H1 (cell line): ENCODE measurements at places on chromosomes 3 and 15.

DNA sequence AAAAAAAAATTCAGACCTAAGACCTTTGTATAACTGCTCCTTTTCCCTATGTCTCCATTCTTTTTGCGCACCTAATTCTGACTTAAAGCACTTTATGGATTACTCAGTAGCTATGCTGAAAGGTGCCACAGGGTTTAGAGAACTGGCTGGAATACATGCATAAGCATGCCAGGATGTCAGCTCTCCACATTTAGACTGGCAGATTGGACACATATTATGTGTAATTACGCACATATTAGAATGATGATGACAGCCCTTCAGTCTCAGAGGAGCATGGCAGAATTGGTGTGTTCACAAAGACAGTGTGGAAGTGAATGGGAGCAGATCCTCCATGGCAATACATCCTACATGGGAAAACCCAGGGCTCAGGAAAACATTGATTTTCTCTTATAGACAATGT is 108.1 kb upstream of the LSAMP start:
- no peak for DNase-seq

GRCh38 chr3:71718072-71718471 is 7.1 kb downstream of the EIF4E3 start:
- DNase-seq = no peak

- no peak for DNase-seq
Measured at GRCh38 chr3:47001731-47002170, 22.3 kb downstream of the NBEAL2 start.

DNA sequence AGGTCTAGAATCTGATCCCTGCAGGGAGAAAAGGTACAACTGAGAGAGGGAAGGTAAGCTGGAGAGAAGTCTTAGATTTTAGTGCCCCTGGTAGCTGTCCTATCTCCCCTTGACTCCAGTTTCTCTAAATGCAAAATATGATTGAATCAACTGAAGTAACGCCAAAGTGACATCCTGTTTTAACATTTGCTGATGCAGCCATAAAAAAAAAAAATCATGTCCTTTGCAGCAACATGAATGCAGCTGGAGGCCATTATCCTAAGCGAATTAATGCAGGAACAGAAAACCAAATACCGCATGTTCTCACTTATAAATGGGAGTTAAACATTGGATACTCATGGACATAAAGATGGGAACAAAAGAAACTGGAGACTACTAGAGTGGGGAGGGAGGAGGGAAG is 42.4 kb upstream of the LCTL start:
- DNase-seq = no peak

DNA sequence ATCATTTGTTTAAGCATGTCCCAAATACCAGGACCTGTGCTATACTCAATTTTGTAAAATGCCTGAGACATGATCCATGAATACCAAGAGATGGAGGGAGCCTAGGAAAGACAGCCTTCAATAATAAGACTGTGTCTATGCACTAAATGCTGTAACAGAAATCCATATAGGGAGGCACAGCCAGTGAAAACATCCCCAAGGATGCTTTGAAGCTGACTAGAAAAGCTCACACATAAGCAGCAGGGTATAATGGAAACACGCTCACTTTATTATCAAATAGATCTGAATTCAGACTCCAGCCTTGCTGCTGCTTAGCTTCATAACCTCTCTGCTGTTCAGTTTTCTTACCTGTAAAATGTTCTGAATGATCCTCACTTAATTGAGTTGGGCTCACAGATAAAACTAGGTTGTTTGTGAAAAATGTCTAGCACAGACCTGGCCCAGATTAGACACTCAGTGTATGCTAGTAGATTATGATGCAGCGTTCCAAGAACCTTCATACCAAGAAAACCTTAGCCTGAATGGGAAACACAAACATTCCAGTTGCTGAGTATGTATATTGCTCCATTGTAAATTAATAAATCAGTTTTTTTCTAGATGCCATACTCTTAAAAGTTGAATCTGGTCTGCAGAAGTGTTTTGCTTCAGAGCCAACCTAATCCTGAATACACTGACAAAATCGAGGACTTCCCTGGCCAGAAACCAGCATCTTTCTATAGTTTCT is 3.8 kb upstream of the LARP6 start:
- DNase-seq = no peak

DNA sequence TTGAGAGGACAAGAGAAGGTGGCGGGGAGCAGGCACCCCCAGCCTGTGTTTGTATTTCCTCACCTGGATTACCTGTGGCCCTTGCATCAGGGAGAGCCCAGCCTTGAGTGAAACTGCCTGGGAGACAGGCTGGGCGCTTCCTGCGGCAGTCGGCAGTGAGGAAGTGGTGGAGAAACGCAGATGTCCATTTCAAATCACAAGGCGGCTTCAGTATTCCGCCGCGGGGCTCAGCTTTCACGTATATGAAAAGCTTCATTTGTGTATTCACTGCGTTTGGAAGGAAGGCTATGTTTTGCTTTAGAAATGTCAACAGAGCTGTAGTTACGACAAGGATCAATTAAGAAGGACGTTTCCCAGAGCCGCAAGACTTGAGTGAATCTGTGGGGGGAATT is 167.4 kb upstream of the CTDSPL start:
- no peak for DNase-seq

DNA sequence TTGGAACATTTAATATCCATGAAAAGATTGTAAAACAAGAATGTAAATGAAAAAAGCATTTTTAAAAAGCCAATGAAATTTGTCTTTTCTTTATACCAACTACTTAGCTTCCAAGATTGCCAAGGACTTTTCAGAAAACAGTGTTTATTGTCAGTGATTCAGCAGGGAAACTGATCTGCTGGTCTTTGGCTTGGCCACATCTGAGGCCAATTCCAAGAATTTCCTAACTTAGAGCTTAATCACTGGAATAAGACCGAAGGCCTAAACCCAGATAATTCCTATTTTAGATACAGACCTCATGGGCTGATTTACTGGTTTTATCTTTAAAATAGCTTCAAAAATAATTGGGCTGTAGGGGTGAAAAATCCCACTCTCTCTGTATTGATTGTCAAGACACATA is 260.5 kb upstream of the RORA start:
- no peak for DNase-seq

DNA sequence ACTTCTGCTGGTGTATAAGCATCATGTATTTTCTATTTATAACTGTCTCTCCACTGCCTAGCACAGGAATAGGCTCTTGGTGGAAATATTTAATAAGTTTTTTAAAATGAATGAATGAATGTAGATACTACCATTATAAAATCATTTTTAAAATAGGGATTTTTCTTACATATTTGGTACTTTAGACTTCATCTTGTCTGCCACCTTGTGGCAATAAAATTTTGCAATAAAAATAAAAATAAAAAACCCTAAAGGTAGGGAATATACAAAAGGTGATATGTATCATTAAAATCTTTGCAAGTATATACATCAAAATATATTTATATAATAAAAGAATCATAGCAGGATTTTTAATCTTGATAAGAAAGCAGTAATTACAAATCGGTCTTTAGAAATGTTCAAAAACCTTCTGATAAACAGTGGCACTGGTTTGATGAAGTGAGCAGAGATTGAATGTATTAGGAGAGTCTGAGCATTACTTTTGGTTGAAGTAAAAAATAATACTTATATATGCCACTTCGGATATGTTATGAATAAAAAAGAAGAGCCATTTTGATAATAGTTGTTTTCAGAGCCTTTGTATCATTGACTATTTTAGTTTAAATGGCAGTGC is 95.2 kb downstream of the SPATA16 start:
- DNase-seq = no peak

- peak; percentile 63 for DNase-seq
Measured at GRCh38 chr3:156605686-156606605, 51.0 kb upstream of the SSR3 start.

DNA sequence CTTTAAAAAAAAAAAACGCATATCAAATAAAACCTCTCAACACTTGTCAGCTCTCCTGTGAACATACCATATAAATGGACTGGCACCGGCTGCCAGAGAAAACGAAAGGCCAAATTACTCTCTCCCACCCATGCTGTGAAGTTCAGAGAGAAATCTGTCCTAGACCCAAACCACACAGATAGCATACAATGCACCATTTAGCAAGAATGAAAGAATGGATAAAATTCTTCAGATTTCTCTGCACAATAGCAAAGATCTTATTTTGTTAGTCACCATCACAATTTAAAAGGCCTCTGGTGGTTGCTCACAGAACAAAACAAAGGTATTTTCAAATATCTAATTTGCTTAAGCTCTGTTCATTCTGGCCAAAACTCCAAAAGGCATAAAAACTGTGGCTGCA is 93.9 kb upstream of the BHLHE40 start:
- DNase-seq = no peak

DNA sequence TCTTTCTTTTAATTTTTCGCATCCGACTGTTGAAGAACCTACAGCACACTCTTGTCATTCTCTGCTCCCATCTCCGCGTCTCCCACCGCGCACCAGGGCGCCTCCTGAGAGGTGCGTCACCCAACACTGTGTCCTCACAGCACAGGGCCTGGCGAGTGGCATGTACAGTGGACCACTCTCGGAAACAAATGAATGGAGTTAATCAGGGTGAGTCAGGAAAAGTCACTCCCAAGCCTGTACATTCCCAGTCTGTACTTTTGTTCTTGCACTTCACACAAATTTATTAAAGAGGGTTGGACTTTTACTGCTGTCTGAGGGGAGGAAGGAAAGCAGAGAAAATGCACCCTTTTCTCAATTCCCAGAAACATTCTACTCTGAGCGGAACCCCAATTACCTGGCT is 625 bp downstream of the COL6A6 start:
- DNase-seq = no peak

DNA sequence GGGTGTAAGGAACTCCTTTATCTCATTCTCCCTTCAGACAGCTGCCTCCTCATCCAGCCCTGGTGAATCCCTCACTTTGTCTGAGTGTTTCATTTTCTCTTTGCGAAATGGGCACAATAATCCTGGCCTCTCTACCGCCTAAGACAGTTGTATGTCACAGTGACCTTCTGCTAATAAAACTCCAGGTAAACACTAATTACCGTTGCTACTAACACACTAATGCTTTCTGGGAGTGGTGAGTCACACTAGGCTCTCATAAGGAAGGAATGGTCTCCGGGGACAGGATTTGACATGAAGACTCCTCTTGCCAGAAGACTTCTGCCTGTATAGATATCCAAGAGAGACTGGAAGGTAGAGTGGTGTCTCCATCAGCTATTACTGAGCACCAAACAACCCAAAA is 71.7 kb upstream of the SNRK start:
- DNase-seq = no peak

DNA sequence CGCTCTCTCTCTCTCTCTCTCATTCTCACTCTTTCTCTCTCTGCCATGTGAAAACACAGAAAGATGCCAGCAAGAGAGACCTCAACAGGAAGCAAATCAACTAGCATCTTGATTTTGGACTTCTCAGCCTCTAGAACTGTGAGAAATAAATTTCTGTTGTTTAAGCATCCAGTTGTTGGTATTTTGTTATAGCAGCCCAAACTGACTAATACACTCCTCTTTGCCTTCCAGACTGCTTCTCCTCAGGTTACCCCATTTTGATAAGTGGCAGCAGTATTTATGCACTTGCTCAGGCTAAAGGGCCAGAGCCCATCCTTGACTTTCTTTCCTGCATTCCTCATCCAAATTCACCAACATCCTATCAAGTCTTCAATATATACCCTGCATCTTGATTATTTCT is 76.6 kb upstream of the NANOGP8 start:
- no peak for DNase-seq

DNA sequence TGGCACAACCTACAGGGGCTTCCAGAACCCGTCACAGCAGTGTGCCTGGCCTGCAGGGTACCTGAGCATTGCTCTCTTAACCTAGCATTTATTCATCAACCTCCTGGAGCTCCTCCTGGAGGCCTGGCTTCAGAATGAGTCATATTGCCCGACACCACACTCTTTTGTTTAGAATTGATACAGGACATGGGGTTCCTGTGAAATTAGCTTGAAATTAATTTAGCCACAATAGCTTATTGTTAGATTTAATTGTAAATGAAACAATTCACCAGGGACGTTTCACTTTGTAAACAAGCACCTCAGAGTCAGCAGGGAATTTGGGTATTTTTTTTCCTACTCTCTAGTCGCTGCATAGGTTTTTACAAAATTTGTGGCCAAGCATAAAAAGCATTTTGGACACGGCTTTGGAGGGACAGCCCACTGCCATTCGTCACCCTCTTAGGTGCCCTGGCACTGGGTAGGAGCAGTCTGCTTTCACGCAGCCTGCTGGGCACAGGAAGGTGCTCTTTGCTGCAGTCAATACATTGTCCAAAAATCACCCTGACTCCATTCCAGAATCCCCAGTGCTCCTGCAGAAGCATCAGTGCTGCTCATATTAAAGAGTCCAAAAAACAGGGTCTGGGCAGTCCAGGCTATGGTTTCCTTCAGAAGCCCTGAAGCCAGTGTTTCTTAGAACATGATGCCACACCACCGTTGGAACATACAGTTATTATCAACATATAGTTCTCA is 60.8 kb upstream of the MEF2A start:
- DNase-seq = no peak

DNA sequence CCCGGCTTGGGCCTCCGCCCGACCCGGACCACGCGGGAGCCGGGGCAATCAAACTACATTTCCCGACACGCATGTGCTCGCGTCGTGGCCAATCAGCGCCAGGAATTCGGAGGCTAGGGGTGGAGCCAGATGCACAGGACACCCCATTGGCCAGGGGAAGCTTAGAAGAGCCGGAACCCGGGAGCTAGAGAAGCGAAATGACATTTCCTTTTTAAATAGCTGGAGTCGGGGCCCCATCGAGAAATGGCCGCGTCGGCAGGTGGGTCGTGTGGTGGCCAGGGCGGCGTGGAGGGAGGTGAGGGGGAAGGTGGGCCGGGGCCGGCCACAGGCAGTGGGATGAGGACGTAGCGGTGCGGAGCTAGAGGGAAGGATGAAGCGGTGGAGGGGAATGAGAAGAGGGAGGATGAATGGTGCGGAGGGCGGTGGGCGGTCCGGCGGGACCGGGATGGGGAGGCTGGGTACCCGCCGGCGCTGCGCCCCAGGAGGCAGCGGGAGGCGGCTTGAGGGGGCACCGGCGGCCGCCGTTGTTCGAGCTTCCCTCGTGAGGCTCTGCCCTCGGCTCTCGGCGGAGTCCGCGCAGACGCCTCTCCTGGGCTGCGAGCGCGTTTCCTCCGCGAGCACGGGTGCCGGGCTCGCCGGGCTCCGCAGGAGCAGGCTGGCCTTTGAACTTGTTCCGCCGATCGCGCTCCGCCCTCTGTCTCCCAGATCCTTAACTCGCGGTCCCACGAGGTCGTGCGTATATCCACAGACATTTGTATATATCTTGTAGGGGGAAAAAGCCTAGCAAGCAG is at the start of gene KBTBD8:
KBTBD8 (plus strand) TSS at position 195 of the 791 bp plus-strand sequence; CDS start at position 244, 49 bp downstream.
- DNase-seq = peak; percentile 92

GRCh38 chr3:109028753-109029152 is 75.1 kb upstream of the GUCA1C start:
- no peak for DNase-seq
